ENCODE measurements at places on chromosomes 5 and 9.

DNA sequence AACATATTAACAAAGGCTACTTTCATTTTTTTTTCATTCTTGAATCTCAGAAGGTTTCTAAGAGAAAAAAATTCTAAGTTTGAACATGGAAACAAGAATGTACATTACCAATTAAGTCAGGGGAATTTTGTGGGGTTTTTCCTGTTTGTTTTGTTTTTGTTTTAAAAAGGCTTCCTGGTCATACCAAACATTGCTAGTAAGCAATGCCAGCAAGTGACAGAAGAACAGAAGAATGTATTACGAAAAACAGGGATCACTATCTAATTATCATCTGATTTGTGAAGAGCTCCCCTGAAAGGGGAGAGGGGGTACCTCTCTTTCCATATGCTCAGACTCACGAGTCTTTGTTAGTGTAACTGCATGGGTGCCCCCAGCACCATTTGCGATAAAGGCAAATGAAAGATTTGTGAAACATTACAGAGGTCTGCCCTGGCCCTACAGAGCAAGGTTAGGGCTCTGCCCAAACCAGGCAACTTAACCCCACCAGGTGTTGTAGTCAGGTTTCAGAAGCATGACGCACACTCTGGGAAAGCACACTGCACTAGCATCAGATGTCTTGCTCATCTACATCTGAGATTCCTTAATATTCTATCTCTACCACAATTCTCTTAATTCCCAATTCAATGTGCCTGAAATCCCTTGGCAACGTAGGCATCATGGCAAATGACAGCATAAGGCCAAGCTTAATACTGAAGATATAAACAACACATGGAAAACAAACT lies 268.2 kb downstream of the MLLT3 start:
- DNase-seq = no peak

GRCh38 chr9:113095561-113095960 lies 39.0 kb upstream of the ZFP37 start:
- DNase-seq = no peak

DNA sequence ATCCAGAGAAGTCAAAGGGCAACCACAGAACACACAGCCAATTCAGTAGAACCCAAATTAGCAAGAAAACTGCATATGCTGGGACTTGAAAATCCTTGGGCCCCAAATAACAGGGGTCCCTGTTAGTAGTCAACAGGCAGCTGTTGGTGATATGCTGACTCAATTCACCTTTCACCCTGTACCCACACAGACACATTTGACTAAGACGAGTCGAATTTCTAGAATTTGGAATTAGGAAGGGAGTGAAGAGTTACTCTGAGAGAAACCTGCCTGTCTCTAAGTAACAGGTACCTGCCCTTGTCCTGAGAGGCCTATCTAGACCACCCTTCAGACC lies 821 bp upstream of the VCP start:
- DNase-seq = no peak

DNA sequence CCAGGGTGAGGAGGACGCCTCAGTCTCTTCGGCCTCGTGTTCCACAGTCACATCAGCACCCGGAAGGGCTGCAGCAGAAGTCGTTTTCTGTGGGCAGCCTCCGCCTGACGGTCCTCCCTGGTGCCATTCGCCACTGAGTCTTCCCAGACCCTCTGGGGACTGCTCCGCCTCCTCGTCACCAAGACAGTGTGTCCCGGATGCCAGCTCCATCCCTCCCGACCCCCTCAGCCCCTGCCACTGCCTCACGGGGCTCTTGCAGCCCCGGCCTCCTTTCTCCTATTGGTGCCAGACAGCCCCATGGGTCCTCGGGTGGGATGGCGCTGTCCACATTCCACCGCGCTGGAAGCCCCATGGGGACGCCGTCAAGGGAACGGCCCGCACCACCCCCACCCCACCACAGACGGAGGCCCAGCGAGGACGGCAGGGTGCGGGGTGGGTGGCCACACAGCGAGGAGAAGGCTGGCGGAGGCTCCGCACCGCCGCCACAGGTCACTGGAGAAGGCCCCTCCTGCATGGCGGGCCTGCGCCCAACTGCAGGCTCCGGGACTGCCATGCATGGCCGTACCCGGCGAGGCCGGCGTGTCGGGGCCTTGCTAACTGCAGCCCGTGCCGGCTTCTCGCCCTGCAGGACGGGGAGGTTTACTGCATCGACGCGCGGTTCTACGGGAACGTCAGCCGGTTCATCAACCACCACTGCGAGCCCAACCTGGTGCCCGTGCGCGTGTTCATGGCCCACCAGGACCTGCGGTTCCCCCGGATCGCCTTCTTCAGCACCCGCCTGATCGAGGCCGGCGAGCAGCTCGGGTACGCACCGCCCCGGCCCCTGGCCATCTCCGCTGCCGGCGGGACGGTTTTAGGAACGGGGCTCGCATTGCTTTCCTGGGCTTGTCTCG lies 43.6 kb upstream of the CACNA1B start:
- DNase-seq = no peak

DNA sequence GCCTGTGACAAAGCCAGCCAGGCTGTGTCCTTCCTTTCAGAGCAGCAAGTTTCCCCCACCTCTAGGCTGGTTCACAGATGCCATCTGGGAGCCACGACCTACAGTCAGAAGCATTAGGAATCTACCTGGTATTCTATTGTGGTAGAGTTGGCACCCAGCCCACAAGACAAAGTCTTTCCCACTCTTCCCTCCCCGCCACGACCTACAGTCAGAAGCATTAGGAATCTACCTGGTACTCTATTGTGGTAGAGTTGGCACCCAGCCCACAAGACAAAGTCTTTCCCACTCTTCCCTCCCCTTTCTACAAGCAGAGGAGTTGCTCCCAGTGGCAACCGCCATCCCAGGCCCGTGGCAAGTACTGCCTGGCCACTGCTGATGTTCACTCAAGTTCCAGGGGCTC lies 157.8 kb upstream of the TNC start:
- no peak for DNase-seq
